Activated CD8-positive, alpha-beta memory T cell treated with anti-CD3 and anti-CD28 coated beads for 1 hour (primary cell): ENCODE measurements at places on chromosomes 6 and 20.

DNA sequence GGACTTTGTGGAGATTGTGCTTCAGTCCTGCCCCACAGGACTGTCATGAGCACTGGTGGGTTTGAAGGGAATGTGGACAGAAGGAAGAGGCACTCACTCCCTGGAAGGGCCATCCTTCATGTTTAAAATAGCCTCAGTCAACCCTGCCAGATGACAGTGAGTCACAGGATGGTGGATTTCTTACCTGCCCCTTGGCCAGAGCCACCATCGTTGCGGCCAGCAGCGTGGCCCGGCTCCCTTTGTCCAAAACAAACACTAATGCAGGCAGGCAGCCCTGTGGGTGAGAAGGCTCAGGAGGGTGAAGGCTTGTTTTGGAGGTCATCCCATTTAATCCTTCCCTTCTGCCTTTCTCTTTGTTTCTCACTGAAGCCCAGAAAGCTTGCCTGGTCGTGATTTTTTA lies 422.7 kb downstream of the CD83 start:
- no peak for DNase-seq

DNA sequence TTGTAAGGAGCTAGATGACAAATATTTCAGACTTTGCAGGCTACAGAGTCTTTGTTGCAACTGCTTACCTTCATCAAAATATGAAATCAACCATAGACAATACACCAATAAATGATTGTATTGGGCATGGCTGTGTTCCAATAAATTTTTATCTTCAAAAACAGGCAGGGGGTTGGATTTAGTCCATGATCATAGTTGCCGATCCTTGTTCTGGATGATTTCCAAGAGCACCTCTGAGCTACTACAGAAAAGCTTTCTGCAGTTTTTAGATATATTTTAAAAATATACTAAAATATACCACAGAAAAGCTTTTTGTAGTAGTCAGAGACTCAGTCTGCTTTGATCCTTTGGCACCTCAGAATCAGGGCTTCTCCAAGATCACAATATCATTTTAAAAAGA lies 145.0 kb downstream of the HTR1B start:
- DNase-seq = no peak

GRCh38 chr20:18943542-18943941 lies 130.0 kb downstream of the SCP2D1 start:
- DNase-seq = no peak

GRCh38 chr6:149250951-149251350 lies 66.6 kb upstream of the TAB2 start:
- no peak for DNase-seq

DNA sequence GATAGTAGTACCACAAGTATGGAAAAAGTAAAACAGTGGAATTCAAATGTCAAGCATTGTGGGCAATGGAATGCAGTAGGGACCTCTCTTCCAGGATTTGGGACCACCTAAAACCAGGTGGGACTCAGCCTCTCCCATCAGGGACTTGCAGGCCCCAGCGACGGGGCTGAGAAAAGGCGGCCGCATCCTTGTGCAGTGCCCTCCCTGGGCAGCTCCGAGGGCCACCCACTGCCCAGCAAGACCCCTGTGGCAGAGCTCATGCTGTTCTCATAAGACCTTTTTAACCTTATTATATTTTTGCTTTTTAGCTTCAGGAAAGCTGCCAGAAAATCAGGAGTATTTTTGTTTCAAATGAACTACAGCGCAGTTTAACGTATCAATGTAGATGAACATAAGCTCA lies 142.6 kb upstream of the RPS6KA2 start:
- DNase-seq = no peak

DNA sequence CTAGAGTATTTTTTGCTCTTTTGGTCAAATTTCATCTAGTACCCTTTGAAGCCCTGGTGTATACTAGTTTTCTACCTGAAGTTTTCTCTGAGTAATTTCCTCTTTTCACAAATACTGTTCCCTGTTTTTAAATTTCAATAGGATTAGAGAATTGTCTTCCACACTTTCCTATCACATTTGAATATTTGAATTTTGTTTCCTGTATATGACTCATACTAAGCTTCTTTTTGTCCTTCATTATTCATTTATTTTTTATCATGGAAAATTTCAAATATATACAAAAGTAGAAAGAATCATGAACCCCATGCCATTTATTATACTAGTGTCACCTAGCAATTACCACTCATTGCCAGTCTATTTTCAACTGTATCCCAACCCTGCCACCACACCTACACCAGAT lies 52.7 kb downstream of the LHFPL5 start:
- DNase-seq = no peak

- no peak for DNase-seq
These were observed 1.1 kb downstream of the ACTL10 start for GRCh38 chr20:33667676-33668465.

DNA sequence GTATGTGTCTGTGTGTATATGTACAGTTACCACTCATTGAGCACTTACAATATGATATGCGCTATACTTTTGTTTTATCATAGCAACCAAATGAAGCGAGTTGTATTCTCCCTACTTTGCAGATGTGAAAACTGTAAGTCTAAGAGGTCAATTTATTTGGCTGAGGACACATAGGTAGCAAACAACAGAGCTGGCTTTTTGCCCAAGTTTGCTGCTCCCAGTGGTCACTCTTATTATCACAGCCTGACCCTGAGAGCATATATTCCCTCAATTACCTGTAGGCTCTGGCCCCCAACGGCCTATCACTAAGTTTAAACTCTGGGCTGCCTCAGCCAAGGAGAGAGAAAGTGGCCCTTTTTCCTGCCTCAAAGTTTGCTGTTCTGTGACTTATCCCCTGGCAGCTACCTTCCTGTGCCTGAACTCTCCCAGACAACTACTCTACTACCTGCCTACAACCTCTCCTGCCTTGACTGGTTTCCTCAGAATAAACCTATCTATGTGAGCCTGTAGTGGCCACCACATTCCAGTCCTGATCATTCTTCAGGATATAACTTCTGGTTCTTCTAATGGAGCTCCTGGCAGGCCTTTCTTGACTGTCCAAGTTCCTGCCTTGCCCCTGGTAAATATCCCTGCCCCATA lies 221.8 kb downstream of the FRK start:
- no peak for DNase-seq

- no peak for DNase-seq
These were observed 13.5 kb upstream of the CD2AP start for GRCh38 chr6:47464052-47464451.

DNA sequence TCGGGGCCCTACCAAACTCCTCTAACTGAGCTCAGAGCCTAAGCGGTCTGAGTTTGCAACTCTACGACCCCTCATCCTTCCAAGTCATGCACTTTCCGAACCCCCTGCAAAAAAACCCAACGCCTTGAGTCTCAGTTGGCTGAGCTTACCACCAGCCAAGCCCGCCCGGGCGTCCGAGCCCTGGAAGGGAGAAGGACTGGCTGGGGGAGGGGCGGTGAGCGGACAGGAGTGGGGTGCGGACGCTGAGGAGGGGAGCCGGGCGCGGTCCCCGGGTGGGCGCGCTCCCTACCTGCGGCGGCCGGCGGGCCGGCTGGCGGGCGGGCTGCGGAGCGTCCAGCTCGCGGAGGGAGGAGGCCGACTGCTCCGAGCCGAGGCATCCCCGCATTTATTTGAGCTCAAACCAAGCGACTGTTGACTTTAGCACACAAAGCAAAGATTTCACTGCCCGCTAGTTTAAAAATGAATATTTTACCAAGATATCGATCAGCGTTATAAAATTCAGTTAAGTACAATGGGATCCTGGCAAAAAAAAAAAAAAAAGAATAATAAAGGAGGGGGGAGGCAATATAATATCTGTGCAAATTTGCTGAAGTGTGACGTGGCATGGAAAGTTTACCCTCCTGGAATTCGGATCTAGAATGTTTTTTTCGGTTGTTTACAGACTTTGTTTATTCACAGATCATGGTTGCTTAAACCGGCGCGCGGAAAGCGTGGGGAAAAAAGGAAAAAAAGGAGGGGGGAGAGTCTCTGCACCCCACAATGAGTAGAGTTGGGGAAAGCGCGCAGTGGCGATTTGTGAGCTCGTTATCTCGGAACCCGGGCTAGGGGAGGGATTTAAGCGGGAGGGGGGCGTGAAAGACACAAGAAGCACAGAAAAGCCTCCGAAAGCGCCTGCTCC lies 5.9 kb downstream of the FOXA2 start:
- no peak for DNase-seq

- DNase-seq = no peak
These were observed 60.0 kb downstream of the PRL start for GRCh38 chr6:22236626-22237414.

DNA sequence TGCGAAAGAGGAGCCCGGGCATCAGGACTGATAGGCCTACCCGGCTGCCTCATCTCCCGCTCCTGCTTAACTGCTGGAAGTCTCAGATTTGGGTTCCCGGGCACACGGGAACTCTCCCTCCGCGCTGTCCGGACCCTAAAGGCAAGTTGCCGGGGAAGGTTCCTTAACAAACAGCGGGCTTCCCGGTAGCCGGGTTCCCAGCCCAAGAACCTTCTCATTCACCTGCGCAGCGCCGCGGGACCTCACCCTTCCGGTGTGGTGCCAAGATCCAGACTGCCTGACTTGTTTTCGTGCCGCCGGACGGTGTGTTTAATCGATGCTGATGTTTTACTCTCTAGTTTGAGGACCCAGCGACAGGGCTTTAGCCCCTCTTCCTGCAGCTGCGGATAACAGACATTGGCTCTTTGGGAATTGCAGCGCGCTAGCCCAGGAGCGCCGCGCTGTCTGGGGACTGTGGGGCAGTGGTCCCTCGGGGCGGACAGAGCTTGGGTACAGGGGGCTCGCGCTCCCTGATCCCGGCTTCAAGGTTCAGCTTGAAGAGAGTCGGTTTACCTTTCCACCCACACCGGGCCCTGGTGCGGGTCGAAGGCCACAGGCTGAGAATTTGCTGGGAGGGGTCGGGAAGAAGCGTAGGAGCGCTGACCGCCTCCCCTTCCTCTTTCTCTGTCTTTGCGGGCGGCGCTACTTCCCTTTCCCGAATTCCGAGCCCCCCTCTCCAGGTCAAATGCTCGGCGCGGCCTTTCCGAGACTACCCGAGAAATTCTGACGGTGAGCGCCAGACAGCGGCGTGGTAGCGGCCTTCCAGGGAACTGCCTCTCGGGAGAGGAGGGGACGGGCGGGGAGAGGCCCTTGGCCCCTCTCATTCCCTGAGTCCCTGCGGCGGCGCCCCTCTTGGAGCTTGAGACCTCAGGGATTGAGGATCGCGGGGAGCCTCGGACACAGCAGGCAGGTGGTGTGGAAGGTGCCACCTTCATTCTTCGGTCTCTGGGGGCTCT lies 17.2 kb downstream of the ABT1 start:
- no peak for DNase-seq

DNA sequence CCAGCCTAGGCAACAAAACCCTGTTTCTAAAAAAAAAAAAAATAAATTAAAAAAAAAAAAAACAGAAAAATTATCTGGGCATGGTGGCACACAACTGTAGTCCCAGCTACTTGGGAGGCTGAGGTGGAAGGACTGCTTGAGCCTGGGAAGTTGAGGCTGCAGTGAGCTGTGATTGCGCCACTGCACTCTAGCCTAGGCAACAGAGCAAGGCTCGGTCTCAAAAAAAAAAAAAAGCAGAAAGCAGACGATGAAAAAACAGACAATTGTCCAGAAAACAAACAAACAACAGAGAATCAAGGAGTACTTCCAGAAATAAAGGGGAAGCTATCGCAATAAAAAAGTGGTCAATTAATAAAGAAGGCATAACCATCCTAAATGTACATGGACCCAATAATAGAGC lies 229.4 kb downstream of the GMDS start:
- no peak for DNase-seq

GRCh38 chr6:113539623-113540022 lies 317.5 kb upstream of the MARCKS start:
- no peak for DNase-seq

GRCh38 chr6:71408787-71409723 lies 120.4 kb downstream of the OGFRL1 start:
- DNase-seq = no peak

- DNase-seq = no peak
These were observed 38.1 kb downstream of the SNX9 start for GRCh38 chr6:157861184-157861583.

DNA sequence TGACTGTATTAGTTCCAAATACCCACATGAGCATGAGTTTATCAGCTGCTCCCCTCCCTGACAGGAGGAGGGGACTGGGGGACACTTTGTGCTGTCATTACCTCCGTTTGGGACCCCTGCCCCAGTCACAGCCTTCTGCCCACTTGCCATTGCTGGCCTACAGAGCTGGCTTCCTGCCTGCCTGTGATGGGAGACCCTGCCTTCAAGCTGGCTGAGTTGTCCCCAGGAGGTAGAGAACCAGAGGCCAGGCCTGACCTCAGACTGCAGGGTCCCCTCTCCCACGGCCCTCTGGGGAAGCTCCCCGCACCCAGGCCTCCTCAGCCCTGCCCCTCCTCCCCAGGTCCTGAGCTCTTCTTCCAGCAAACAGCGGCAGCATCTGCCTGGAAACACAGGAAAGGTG lies 105.5 kb downstream of the JPH2 start:
- DNase-seq = no peak

GRCh38 chr20:18545566-18545965 lies 21.7 kb upstream of the SMIM26 start:
- DNase-seq = no peak

DNA sequence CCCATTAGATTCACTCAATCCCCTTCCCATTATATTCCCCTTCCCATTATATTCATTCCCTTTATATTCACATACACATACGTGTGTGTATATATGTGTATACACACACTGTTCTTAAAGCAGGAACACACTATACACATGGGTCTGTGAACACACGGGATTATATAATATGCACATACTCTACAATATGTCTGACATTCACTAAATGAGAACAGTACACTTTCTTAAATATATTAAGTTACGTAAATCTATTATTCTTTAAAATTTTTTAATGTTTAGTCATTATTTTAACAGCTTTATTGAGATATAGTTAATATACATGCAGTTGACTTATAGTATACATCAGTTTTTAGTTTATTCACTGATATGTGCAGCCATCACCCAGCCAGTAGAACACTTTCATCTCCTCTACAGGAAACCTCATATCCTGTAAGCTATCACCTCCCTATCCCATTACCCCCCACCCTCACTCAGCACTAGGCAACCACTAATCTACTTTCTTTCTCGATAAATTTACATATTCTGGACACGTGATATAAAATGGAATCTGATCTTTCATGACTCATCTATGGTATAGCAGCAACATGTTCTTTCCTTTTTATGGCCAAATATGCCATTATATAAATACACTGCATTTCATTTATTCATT lies 13.9 kb upstream of the SUMO4 start:
- no peak for DNase-seq

DNA sequence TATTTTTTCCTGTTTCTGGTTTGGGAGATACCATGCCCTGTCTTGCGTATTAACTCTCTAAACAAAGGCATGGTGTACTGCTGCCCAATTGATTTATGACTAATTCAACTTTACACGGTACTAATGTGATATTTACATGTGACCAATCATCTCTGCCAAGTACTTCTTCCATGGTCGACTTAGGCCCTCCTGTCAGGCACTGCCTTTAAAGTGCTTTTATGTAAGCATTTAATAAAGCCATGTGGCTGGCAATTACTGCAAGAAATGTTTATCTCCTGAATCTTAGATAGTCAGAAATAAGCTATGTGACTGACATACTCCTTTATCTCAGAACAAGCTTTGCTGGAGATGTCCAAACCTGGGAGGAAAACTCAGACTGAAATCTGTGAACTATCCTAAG lies 323.4 kb downstream of the BTBD3 start:
- no peak for DNase-seq
